ENCODE measurements at places on chromosomes 13 and 19.

GRCh38 chr13:85141401-85141800, 657.8 kb downstream of the SLITRK6 start:
- no peak for DNase-seq

DNA sequence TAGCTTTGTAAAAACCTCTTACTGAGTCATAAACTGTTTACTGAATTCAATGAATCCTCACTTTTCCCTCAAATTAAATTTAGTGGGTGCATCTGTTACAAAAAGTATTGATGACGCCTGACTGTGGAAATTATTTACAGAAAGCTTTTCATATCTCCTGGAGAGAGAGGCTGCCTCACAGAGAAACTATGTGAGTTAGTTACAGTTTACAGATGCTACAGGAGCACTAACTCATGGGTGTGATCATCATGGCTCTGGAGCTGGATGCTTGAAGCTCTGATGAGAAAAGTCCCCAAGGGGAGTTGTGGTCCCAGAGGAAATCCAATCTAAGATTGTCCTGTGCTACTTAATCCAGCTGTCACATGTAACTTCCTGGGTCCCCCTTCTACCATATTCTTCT, 590.8 kb downstream of the LMO7 start:
- DNase-seq, result no peak

DNA sequence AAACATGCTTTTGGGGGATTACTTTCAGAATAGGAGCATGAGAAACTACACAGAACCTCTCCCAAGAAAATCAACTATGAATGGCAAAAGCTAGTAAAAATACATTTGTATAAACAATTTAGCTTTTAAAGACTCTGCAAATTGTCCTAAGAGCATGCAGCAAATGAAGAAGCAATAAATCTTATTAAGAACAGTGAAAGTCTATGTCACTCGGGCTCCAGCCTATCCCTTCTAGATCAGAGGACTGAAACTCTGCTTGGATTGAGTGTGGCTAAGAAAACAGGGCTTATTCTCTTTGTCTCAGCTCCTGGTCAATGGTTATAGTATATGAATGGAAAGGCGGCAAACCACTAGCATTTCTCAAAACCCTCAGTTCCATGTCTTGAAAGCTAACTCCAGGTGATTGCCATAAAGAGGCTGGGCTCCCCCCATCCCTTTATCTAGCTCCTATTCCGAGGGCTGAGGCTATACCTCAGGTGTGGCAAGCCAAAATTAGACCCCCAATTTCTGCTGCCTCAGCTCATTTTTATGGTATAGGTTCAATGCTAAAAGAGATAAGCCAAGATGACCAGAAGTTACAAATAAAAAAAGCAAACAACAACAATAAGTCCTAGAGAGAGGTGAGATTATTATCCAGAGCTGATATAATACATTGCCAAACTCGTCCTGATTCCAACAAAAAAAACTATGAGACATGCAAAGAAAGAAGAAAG, 953.2 kb downstream of the SLITRK6 start:
- no peak for DNase-seq

GRCh38 chr13:111962431-111962891, 104.5 kb upstream of the SOX1 start:
- DNase-seq, result no peak

- DNase-seq, result no peak
Observed at GRCh38 chr13:63838366-63839110, 2422.9 kb upstream of the PCDH20 start.

- no peak for DNase-seq
Observed at GRCh38 chr13:90402102-90402501, 945.4 kb upstream of the MIR17HG start.

- no peak for DNase-seq
Observed at GRCh38 chr13:97001636-97002035, 7.4 kb upstream of the OXGR1 start.

GRCh38 chr19:58509731-58510083, 2.1 kb downstream of the SLC27A5 start:
- no peak for DNase-seq

DNA sequence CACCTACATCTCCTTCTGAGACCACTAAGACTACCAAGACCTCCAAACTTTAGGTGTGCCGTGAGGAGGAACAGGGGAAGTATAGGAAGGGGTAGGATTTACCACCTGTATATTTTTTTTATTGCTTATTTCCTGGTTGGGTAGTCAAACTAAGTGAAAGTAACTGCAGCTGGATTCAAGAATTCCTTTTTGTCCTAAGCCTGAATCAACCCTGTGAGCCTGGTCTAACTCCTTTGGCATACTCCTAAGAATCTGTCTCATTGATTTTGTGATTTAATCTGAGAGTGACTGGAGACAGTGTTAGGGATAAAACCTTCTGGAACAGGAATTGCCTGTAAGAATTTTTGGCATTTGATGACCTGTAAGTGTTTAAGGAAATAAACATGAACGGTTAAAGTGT, 523.5 kb upstream of the MIR17HG start:
- no peak for DNase-seq

DNA sequence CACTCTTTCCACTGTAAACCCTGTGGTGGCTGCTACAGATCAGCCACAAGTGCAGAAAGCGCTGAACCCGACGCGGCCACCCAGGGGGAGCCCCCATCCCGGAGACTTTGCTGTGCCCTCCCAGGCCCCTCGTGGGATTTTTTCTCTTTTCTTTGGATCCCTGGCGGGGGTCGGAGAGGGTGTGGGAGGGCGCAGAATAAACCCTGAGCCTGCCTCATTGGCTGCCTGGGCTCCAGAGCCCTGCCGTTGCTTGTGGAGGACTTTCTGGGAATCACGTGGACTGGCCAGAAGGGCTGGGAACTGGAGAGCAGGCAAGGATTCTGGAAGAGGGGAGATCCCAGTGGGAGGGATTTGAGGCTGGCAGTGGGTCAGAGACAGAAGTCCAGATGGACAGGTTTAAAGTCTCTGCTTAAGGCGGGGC, 24.9 kb downstream of the GADD45B start:
- no peak for DNase-seq

DNA sequence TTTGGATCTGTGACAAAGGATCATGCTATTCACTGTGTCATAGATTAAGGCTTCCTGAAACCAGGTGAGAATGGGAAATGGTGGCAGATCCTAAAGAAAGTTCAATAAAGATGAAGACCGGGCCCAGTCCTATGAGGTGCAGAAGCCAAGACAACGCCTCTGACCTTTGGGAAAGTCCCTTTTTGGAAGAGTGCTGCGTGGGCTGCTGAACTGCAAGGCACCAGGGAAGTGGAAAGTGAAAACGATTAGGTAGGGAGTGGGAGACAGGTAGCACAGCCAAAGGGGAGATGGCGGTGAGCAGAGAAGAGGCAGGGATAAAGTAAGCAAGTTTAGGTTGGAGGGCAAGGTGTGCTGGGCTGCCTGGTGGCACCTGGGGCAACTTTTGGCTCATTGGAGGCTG, 16.3 kb downstream of the MBNL2 start:
- no peak for DNase-seq

DNA sequence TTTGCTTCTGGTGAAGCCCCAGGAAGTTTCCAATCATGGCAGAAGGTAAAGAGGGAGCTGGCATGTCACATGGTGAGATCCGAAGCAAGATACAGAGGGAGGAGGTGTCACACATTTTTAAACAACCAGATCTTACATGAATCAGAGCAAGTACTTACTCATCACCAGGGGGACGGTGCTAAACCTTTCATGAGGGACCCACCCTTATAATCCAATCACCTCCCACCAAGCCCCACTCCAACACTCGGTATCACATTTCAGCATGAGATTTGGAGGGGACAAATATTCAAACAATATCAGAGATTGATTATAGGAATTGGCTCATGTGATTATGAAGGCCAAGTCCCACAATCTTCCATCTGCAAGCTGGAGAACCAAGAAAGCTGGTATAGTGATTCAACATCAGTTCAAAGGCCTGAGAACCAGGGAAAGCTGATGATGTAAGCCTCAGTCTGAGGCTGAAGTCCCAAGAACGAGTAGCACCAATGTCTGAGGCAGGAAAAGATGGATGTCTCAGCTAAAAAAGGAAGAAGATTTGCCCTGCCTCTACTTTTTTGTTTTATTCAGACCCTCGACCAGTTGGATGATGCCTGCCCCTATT, 58.6 kb upstream of the WDFY2 start:
- DNase-seq, result no peak

DNA sequence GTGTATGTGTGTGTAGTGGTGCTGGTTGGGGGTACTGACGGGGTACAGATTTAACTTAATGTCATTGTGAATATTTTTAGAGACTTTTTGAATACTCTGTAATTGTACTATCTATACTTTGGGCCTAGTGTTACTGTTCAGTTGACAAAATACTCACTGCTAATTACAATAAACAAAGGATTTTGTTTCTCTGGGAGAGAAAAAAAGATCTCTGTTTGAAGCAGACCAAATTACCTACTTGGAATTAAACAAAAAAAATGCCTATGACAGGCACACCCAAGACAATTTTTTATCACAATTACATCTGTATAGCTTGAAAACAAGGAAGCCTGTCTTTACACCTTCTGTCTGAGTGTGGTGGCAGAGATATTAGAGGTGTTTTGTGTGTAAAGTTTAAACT, 45.1 kb downstream of the OLFM4 start:
- DNase-seq, result no peak

- DNase-seq, result no peak
Observed at GRCh38 chr13:74825938-74826246, 656.1 kb downstream of the TBC1D4 start.

GRCh38 chr13:79434556-79434955, 28.5 kb upstream of the RBM26 start:
- DNase-seq, result no peak

DNA sequence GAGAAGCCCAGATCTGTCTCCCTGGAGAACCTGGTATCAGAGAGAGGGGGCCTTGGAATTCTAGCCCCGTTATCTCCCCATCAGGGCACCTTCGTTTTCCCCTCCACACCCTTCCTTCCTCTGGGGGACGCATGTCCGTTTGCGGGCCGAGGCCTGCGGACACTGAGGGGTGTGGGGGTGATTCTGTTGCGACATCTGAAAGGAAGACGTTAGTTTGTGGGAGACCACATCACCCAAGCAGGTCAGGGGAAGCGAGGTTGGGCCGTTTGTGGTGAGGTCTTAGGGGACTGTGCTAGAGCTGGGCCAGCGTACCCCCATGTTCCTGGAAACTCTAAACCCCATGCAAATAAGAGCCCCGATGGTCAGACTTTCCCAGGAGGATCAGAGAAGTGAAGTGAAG, 3.7 kb upstream of the HSH2D start:
- DNase-seq, result no peak

- DNase-seq, result no peak
Observed at GRCh38 chr19:45293682-45294081, 29.0 kb downstream of the CKM start.

GRCh38 chr19:1901940-1902404, 3.2 kb upstream of the ADAT3 start:
- no peak for DNase-seq

GRCh38 chr13:102620516-102620915, 23.7 kb downstream of the TPP2 start:
- DNase-seq, result no peak

DNA sequence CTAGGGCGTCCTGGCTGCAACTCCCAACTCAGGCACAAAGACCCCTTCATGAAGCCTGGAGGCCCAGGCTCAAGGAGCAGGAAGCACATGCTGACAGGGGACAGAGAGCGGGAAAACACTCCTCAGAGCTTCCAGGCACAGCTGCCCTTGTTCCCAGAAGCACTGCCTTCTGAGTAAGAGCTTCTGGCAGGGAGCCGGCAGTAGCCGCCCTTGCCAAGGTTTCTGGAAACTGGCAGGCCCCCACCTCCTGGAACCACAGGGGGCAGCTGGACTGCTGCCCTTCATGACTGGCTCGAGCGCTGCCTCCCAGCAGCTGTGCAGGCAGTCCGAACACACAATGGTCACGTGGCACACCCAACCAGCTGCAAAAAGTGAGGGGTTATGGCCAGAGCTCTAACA, 33.6 kb upstream of the EPHX3 start:
- DNase-seq, result no peak

GRCh38 chr19:2307518-2308012, 389 bp downstream of the LINGO3 start:
- no peak for DNase-seq

GRCh38 chr13:96540670-96541069, 450.8 kb downstream of the HS6ST3 start:
- DNase-seq, result no peak

- no peak for DNase-seq
Observed at GRCh38 chr13:114144606-114145244, 12.3 kb upstream of the RASA3 start.

GRCh38 chr13:49693191-49693733, 2.0 kb upstream of the EBPL start:
- DNase-seq, result no peak

DNA sequence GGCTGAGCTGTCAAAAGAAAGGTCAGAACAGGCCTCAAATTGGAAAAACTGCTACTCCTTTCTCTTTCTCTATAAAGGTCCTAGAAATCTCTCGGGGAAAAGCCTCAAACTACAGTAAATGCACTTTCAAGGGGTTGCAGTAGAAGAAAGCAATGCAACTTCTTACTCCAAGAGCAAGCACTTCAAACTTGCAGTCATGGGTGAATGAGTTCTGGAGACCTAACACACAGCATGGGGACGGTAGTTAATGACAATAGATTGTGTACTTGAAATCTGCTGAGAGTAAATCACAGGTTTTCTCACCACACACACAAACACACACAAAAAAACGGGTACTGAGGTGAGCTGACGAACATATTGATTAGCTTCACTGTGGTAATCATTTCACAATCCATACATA, 11.8 kb downstream of the TUBGCP3 start:
- no peak for DNase-seq

GRCh38 chr19:47241919-47242577, 11.0 kb upstream of the BBC3 start:
- DNase-seq, result no peak

DNA sequence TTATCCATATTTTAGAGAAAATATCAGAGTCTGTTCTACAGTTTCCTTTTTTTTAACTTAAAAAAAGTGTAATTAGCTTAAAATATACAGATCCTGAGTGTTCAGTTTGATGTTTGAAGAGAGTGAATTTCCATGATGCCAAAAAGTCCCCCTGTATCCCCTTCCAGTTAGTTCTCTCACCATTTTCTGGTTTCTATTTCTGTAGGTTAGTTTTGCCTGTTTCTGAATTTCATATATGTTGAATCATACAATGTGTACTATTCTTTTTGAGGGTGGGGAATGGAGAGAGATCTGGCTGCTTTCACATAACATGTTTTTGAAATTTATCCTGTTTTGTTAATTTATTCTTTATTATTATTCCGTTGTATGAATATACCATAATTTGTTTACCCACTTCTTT, 95.9 kb downstream of the PDS5B start:
- DNase-seq, result no peak

GRCh38 chr13:87274209-87274819, 396.9 kb upstream of the SLITRK5 start:
- DNase-seq, result peak; percentile 53

- DNase-seq, result no peak
Observed at GRCh38 chr19:17324357-17325114, 10.1 kb downstream of the ANO8 start.

GRCh38 chr13:46321494-46322225, 65.4 kb downstream of the RUBCNL start:
- peak; percentile 9 for DNase-seq

GRCh38 chr13:22218797-22219196, 547.9 kb downstream of the FGF9 start:
- DNase-seq, result no peak

- DNase-seq, result no peak
Observed at GRCh38 chr19:28514166-28514565, 698.8 kb downstream of the UQCRFS1 start.
